ENCODE measurements at places on chromosomes 6 and 20.

GRCh38 chr6:92942549-92942948, 476.8 kb downstream of the EPHA7 start:
- no peak for DNase-seq

DNA sequence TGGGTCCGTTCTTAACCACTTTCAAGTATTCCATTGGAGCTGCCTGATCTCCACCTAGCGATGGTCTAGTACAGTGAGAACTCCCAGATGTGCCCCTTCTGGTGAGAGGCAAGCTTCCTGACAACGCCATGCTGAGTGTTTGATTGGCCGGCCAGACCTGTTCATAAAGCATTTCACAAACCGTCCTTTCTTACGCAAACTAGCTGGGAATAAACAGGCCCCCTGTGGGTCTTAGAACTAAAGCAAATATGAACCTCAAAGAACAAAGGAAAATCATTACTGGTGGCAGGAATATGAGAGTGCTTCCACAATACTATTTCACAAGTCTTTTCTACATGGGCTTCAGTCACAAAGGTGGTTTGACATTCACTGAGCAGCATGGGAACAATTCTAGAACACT, 15.6 kb upstream of the GCNT2 start:
- peak; percentile 84 for DNase-seq

- no peak for DNase-seq
These were observed 14.1 kb downstream of the MYBL2 start for GRCh38 chr20:43680981-43681380.

DNA sequence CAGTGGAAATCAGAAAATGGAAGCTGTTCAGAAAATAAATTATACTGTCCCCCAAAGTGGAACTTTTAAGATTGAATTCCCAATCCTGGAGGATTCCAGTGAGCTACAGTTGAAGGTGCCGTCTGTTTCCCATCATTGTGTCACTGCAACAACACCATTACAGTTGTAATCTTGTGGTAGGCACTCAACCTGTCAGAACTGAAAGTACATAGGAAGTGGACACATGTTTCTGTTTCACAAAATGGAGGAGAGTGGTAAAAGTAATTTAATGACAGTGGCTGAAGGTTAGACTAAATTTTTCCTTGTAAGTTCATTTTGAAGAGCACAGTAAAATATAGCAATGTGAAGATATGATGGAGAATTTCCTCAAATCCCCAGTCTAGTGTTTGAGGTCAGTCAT, 70.0 kb downstream of the CD109 start:
- no peak for DNase-seq

- no peak for DNase-seq
These were observed 216.5 kb downstream of the ARID1B start for GRCh38 chr6:156993713-156994112.

GRCh38 chr6:108497883-108498282, 62.8 kb upstream of the FOXO3 start:
- peak; percentile 54 for DNase-seq

- no peak for DNase-seq
These were observed 42.5 kb downstream of the DUSP22 start for GRCh38 chr6:334536-335510.

DNA sequence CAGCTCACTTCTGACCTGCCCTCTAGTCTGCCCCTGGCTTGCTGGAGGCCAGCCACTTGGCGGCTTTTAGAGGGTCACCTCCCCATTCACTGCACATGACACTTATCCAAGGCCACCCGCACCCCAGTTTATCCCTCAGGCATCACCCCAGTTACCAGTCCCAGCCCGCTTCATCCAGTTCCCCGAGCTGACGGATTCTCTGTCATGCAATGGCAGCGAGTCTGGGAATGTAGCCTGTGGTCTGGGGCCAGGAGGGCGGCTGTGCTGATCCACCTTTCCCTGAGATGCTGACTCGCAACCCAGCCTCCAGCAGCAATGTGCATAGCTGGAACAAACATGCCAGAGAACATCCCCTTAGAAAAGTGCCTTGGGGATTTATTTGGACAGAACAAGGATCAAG, 25.8 kb downstream of the SYNDIG1 start:
- no peak for DNase-seq

DNA sequence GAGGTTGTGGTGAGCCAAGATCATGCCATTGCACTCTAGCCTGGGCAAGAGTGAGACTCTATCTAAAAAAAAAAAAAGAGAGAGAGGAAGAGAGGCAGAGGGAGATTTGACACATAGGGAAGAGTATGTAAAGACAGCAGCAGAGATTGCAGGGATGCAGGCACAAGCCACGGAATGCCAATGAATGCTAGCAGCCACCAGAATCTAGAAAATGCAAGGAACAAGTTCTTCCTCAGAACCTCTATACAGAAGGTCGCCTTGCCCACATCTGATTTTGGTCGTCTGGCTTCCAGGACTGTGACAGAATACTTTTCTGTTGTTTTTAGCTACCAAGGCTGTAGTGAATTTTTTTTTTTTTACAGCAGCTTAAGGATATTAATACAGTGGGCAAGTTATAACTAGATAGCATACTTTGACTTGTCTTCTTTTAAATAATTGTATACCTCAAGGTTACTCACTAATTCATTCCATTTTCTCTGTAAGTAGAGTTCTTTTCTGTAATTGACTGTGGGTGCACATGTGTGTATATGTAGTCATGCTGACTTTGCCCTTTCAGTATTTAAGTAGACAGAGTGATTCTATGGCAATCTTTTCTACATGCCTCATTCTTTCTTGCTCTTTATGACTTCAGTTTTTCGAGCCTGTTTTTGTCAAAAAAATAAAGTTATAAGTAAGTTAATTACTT, 402.2 kb downstream of the GJA1 start:
- no peak for DNase-seq

GRCh38 chr6:101986476-101986875, 593.0 kb downstream of the GRIK2 start:
- no peak for DNase-seq

- no peak for DNase-seq
These were observed 80.2 kb downstream of the PREP start for GRCh38 chr6:105322499-105323225.

DNA sequence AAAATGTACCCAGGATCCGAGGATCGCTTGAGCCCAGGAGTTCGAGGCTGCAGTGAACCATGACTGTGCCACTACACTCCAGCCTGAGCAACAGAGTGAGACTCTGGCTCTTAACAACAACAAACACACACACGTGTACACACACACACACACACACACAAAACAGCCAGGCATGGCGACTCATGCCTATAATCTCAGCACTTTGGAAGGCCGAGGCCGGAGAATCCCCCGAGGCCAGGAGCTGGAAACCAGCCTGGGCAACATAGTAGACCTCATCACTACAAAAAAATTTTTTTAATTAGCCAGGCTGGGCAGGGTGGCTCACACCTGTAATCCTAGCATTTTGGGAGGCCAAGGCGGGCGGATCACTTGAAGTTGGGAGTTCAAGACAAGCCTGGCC, 23.3 kb upstream of the ARFGEF2 start:
- no peak for DNase-seq

- DNase-seq = no peak
These were observed 160.4 kb downstream of the RALGAPA2 start for GRCh38 chr20:20552076-20552475.

DNA sequence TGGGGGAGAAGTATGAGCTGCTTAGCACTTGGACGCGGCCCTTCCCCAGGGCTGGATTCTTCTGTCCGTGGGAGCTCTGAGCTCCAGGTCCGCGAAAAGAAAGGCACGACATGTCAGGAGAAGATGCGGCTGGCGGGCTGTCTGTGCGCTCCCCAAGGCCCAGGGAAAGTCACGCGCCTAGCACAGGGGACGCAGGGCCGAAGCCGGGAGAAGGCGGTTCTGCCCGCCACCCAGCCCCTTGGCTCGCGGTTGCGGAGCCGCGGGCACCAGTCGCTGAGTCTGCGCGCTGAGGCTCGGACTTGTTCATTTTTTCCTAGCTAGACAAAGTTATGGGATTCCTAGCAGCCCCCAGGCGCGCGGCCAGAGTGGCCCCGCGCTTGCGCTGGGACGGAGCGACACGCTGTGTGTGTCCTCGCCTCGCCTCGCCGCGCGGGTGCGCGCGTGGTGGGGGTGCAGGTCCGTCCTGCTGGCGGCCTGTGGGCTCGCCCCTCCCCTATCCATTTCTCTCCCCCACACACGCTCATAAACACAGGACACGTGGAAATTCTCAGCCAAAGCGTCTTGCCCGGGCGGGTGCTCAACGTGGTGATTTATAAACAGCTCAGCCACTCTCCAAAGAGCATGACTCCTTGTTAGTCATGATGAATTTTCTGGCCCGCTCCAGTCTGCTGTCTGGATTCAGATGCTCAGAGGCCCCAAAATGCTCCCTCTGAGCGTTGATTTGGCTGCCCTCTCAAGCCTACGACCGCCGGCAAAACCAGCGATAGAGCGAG, 1.9 kb upstream of the POU3F2 start:
- no peak for DNase-seq

DNA sequence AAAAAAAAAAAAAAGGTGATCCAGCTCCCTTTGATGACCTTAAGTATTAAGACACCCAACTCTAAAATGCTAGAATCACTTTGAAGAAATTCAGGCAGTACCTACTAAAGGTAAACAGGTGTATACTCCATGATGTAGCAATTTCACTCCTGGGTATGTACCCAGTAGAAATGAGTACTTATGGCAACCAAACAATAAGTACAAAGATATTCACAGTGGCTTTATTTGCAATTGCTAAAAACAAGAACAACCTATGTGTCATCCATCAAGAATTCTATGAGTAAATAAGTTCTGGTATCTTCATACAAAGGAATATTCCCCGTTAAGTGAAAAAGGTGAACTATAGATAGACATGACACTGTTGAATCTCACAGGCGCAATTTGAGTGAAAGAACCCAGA, 29.4 kb downstream of the MDGA1 start:
- no peak for DNase-seq

DNA sequence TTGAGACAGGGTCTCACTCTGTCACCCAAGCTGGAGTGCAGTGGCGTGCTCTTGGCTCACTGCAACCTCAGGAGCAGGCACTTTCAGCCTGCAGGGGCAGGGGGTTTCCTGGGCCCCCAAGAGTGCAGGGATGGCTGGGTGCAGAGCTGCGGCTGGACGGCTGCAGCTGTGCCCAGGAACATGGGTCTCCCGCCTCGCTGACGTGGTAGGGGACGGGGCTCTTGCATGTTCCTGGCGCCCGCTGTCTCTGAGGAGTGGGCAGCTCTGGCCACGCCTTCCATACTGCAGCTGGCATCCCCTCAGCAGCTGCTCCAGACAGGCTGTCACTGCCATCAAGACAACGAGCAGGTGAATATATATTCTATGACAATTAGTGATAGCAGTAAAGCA, 2.2 kb upstream of the DEK start:
- DNase-seq = no peak

GRCh38 chr20:36050436-36051317, 82.3 kb downstream of the CNBD2 start:
- DNase-seq = peak; percentile 96

DNA sequence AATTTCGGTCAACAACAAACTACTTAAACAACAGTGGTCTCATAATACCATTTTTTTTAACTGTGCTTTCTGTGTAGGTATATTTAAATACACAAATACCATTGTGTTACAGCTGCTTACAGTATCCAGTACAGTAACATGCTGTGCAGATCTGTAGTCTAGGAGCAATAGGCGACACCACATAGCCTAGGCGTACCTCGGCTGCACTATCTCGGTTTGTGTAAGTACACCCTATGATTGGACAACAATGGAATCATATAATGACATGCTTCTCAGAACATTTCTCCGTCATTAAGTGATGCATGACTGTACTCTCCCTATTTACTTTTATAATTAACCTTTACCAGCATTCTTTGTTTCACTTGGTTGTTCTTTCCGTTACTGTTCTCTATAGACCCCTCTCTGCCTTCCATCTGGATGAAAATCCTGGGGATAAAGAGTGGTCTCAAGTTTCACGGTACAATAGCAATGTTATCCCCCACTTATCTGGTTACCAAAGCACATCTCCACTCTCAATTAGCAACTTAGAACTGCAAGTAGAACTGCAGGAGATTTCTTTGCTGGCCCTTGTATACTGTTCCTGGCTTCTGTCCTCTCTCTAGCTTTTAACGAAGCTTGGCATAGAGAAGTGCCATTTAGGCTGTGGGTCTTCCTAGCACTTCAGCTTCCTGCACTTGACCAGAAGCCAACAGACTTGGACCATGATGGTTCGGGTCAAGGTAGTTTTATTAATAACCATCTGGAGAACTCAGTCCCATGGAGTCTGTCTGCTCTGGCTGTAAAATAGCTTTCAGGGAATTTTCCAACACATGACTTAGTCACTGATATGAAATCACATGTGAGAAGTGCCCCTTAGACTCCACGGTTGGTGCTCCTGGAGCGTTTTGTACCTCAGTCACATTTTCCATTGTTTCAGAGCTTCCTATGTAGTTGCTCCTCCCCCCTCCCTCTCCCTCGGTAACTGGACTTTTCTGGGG, 80.4 kb upstream of the POPDC3 start:
- DNase-seq = no peak

GRCh38 chr6:169965657-169966311, 214.4 kb downstream of the ERMARD start:
- DNase-seq = no peak

GRCh38 chr6:157681041-157681650, 141.9 kb upstream of the SNX9 start:
- no peak for DNase-seq

GRCh38 chr6:124090491-124090890, 286.8 kb downstream of the NKAIN2 start:
- no peak for DNase-seq

DNA sequence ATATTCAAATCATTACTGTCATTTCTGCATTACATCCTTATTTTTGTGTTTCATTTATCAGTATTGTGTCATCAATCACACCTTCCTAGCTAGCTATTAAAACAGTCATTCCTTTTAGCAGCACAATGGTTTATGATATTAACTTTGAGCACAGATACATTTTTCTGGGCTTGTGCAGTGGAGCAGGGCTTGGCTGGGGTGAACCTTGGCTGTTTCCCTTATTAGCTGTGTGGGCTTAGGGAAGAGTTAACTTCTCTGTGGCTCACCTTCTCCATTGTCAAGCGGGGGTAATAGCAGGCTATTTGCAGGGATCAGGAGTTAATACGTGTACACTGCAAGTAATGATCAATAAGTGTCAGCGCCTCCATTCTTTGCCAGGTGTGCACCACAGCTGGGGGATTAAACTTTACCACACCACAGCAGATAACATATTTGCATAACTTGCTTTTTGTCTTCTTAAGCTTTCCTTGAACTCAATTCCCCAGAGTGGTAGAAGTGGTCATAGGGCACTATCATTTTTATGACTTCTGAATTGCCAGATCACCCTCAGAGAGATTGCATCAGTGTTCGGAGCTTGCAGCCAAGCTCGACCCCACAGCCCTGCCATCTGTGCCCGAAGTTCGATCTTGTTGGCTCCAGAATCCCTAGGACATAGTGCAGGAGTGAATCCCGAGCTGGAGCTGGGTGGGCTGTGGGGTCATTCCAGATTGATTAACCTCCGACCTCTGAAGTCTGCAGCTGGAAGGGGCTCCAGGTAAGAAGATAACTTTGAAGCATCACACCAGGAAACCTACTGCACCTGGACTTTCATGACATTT, 1.5 kb upstream of the PYGB start:
- DNase-seq = no peak

- DNase-seq = no peak
These were observed 1310.5 kb upstream of the CITED2 start for GRCh38 chr6:140684776-140685550.
